ENCODE measurements at places on chromosomes 7 and 10. TPM values are rescaled to one million over a fixed set of nuclear protein-coding genes. Genes with fewer than 3 reads are reported as not detected.

Gene ZNF117
- 3.4 TPM for total RNA-seq

GRCh38 chr7:27148031-27148755, 619 bp upstream of the HOXA6 start:
- no peak for DNase-seq

- DNase-seq, result no peak
Observed at GRCh38 chr10:43069211-43069515, 7.7 kb upstream of the RET start.

Gene SFXN4
- 16.7 TPM for total RNA-seq

Gene GIMAP8
- 104 TPM for total RNA-seq

GRCh38 chr10:100987685-100988049, 324 bp downstream of the TWNK start:
- DNase-seq, result no peak

- DNase-seq, result no peak
Observed at GRCh38 chr7:47480576-47481538, 101.1 kb downstream of the TNS3 start.

DNA sequence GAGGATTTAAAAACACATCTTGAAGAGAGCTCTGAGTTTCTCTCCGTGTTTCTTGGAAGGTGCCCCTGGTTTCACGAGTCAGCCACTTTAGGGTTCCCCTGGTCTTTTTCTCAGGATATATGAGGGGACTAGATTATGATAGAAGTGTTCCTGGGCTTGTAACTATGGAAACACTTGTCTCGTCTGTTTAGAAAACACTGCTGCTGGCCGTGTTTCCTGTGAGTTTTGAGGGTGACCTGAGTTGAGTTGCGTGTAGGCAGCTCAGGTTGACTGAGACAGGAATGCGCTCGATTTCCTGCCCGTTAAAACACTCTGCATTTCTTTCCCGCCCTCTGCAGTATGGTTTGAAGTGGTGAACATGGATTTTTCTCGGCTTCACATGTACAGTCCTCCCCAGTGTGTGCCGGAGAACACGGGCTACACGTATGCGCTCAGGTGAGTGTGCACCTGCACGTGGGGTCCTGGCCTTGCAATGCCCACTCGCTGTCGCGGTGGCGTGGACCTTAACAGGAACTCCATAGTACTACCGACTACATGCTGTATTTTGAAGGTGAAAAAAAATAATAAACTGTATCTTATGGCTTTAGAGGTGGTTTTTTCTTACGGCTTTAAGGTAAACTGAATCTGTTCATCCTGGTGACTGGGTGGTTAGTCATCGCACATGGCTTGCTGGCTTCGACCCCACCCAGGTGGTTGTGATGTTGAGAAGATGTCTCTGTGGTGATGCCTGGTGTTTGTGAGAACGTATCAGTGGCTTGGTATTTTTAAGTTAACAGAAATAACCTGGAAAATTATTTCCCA, at the start of gene SUN1:
TSS of gene SUN1 (plus strand) at position 310 of the 801 bp plus-strand sequence. CDS start at position 359, 49 bp downstream.
- peak; percentile 80 for DNase-seq

DNA sequence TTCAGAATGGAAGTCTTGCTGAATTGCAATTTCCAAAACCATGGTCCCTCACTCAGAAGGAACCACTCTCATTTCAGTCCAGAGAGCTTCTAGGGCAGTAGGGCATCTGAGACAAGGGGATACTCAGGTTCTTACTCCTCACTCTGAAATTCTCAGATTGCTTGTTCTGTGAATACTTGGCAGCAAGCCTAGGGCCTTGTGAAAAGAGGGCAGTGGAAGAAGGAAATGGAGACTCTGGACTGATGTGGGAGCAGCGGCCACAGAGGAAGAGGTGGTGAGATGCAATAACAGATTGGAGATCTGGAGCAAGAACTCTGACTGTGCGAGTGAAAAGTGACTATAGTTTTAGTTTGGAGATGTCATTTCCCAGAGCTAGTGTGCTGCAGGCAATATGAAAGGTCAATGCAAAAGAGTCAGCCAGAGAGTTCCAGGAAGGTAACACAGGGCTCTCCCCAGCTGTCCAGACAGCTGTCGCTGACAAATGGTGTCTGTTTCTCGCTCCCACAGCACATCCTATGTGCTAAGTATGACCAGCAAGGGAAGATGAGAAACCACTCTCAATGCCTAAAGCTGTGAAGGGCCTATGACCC, 291.6 kb upstream of the KIAA1217 start:
- no peak for DNase-seq

DNA sequence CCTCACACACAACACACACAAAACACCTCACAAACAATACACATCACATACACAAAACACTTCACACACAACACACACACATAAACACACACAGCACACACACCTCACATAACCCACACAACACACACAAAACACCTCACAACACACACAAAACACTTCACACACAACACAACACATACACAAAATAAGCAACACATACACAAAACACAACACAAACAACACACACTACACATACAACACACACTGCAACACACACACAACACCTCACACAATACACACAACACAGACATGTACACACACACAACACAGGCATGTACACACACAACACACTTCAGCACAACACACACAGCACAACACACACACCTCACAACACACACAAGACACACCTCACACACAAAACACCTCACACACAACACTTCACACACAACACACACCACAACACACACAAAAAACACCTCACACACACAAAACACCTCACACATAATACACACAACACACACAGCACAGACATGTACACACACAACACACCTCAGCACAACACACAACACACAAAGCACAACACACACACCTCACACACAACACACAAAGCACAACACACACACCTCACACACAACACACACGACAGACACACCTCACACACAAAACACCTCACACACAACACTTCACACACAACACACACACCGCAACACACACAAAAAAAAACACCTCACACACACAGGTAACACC, 107.5 kb downstream of the TNS3 start:
- no peak for DNase-seq

Gene SLC4A2
- total RNA-seq, result 64.6 TPM

Gene KCP
- 0.04 TPM for total RNA-seq

Gene CALCR
- not detected for total RNA-seq

GRCh38 chr7:85004402-85004801, 182.5 kb downstream of the SEMA3D start:
- DNase-seq, result no peak

DNA sequence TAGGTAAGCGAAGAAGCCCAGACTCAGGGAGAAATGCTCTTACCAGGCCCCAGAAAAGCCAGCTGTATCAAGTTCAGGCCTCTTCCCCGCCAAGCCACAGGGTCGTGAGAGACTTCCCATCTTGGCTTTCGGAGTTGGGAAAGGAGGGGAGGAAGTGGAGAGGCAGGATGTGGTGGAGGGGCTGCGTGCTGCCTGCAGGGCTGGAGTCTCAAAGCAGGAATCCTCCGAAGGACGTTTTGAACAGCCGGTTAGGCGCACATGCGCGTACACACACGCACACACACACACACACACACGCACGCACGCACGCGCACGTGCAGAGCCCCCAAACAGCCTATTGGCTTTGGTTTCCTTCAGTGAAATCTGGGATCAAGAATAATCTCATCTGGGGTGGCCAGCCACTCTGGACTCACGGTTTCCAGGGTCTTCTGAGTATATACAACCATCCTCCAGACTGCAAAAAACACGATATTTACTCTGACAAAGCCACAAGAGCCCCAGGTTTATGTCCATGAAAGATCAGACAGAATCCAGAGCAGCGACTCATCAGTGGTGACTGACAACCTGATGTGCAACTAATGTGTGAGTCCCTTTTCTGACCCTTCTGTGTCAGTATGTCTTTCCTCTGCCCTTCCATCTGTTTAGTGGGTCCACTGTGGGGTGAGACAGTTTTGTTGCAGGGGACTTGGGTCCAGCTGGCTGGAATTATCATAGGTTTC, 115.0 kb upstream of the ZNF438 start:
- DNase-seq, result no peak

DNA sequence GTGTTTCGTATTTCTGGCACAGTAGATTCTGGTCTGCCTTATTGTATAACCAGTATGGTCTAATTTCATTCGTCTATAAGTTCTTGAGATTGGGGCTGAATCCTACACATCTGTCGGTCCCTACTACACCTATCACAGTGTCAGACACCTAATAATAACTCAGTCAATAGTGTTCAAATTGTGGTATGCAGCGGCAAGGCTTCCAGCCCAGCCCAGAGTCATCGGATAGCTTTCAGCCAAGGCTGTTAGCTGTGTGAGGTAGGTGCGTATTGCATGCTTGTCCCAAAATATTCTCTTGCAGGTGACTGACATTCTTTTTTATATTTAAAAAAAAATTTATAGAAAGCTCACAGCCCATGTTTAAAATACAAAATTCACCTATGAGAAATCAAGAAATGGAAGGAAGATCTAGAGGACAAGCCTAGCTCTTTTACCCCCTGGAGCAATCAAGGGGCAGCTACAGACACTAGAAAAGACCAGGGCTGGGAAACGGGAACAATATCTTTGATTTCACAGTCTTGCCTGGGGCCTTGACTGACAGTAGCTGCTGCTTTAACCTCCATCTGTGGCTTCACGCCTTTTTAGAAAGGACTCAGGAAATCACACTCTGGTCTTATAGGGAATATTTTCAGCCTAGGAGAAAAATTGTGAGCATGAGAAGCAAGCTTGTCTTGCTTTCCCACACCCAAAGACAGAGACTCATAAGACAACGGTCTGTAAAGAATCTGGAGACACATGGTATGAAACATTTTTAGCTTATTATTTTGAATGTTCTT, 9.5 kb upstream of the ASB4 start:
- DNase-seq, result no peak

Gene TMEM178B
- total RNA-seq, result 0.07 TPM

DNA sequence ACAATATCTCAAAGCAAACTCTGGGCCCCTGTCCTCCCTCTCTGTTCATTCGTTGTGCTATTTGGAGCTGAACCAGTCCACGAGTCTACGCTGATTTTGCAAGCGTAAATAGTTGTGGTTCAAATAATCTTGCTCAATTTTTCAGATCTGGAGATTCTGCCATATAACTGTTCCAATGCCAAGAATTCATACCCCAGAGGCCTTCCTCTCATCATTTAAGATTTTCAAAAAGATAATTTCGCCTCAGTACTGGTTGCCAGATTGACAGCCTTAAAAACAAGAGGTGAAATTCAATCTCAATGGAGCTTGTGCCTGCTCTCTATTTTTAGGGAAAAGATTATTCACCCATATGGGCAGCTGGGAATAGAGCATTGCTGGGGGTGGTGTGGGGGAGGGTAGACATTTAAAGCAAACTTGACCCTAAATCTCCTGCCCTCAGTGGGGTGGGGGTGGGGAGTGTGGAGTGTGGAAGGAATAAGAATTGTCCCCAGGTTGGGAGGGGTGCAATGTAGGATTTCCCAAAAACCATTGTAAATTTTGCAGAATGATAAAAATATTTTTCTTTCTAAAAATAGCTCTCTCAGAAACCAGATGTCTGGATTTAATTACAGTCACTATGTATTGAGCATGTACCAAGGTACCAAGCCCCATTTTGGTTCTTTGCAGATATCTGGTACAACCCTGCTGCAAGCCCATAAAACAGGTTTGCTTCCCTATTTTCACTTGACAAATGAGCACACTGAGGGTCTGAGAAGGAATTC, 104.7 kb upstream of the EEPD1 start:
- no peak for DNase-seq

Gene GPR15LG
- not detected for total RNA-seq

DNA sequence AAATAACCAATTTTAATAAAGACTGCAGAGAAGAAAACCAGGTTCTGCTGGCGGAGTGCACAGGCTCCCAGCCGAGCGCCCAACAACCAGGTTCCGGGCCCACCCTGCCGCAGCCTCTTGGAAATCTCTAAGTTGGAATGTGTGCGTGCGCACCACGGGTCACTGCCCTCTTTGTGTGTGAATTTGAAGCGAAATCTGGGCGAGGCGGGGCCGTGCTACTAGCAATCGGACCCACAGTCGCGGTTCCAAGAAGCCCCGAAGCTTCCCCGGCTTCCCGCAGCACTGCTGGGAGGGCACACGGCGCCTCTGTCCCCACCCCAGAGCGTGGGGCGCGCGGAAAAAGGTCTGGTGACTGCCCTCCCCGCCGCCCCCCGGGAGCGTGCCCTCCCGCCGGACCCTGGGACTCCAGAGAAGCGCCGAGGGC, 666 bp upstream of the MAP3K8 start:
- no peak for DNase-seq

GRCh38 chr10:46309511-46310142, 22.8 kb downstream of the ANTXRL start:
- no peak for DNase-seq
